GM04503 (cell line): ENCODE measurements at places on chromosomes 16 and 17.

DNA sequence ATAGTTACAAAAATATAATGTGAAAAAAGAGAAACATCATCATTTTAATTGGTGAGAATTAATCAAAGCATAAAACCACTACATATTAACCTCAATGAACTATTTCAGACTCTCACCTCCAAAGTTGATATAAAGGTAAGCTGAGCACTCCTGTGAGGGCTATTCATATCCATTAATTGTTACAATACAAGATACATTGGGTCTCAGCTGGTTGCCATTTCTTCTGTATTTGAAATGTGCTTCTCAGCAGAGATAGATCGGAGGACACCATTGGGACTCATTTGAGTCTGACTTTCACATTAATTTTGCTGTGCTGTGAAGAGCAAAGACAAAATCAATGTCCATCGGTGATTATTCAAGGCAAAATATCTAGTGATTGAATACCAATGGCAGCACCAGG, 459.5 kb upstream of the GOT2 start:
- no peak for DNase-seq

- DNase-seq = no peak
These were observed 4.9 kb downstream of the ALOX15 start for GRCh38 chr17:4636474-4637100.

DNA sequence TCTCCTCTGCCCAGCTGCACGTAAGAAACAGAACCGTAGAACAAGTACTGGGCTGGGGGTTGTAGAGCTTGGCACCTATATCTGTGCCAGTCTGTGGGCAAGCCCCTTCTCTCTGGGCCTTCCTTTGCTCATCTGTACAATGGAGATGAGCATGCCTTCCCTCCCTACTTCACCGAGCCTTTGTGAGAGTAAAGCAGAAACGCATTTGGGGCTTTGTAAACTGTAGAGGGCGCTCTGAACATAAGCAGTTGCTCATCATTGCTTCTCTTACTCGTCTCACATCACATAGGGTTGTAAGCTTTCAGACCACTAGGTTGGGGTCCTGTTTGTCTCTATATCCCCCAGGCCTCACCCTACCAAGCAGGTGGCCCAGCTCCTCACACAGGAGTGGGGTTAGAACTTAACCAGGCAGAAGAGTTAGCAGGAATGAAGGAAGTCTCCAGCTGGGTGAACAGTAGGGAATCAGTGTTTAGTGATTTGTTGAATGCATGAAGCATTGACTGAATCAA, 15.1 kb downstream of the SAMD14 start:
- DNase-seq = no peak

DNA sequence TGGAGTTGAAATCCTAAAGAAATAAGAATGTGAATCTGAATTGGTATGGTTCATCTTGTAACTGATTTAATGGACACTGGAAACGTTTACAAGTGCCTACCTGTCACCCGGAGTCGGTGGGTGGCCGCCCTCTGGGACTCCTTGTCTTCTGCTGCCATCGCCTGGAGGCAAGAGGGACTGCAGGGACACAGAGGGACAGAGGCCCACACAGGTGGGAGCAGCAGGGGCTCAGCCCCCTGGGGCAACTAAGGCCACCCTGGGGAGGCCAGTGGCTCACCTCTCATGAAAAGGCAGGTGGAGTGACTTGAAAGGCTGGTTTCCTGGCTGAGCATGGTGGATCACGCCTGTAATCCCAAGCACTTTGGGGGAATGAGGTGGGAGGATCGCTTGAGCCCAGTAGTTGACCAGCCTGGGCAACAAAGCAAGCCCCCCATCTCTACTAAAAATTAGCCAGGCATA, 23.2 kb downstream of the TMEM92 start:
- DNase-seq = no peak

DNA sequence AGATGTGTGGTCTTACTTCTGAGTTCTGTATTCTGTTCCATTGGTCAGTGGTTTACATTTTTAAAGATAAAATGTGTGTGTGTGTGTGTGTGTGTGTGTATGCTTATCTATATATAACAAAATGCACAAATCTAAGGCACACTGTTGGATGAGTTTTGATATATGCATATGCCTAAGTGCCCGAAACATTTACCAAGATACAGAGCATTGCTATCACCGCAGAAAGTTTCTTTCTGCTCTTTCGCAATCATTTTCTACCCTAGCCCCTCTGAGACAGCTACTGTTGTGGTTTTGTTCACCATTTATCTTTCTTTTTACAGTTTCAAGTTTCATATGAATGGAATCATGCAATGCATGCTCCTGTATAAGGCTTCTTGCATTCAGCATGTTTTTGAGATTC, 97.0 kb downstream of the MRTFB start:
- DNase-seq = no peak

- DNase-seq = no peak
These were observed 67.6 kb downstream of the CDH13 start for GRCh38 chr16:82694239-82694874.

GRCh38 chr17:15346066-15346595, 4.7 kb upstream of the TEKT3 start:
- no peak for DNase-seq

DNA sequence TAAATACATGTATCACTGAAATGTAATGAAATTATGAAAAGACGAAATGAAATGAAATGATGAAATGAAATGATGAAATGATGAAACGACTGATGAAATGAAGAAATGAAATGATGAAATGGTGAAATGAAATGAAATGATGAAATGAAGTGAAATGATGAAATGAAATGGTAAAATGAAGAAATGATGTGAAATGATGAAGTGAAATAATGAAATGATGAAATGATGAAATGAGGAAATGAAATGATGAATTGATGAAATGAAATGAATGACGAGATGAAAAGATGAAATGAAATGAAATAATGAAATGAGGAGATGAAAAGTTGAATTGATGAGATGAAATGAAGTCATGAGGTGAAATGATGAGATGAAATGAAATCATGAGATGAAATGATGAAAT, 594.7 kb downstream of the TP53TG3F start:
- no peak for DNase-seq

GRCh38 chr17:48997103-48997826, at the start of gene IGF2BP1:
Gene IGF2BP1 (plus strand): TSS chr17:48997385. CDS start chr17:48997746, 361 bp downstream.
- no peak for DNase-seq

GRCh38 chr16:81123092-81123852, 27.1 kb upstream of the GCSH start:
- no peak for DNase-seq

GRCh38 chr17:3512505-3513171, 36.8 kb downstream of the ASPA start:
- DNase-seq = peak; percentile 61

DNA sequence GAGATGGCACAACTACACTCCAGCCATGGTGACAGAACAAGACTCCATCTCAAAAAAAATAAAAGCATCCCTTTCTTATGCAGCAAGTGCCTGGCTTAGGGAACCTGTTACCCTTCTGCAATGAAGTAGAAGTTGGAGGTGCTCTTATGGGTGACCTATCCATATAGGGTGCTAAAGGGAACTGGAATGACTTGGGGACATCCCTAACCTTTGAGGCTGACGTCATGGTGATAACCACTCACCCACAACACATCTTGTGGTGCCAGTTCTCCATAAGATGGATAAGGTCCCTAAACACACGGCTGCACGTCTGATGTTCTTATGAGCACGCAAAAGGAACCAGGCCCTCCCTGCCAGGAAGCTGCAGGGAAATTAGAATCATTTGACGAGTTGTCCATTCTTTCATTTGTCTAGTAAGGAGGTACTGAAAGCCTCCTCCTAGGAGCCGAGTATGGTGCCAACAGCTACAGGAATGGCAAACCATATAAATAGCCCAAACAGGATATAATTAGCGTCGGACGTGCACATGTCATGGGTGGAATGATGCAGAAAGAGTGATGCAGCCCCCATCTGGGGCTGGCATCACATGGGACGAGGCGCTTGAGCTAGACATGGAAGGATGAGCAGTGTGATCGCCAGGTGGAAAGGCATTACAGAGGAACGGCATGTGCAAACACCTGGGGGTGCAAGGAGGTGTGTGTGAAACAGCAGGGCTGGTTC, 52.5 kb downstream of the ARHGAP27 start:
- no peak for DNase-seq

DNA sequence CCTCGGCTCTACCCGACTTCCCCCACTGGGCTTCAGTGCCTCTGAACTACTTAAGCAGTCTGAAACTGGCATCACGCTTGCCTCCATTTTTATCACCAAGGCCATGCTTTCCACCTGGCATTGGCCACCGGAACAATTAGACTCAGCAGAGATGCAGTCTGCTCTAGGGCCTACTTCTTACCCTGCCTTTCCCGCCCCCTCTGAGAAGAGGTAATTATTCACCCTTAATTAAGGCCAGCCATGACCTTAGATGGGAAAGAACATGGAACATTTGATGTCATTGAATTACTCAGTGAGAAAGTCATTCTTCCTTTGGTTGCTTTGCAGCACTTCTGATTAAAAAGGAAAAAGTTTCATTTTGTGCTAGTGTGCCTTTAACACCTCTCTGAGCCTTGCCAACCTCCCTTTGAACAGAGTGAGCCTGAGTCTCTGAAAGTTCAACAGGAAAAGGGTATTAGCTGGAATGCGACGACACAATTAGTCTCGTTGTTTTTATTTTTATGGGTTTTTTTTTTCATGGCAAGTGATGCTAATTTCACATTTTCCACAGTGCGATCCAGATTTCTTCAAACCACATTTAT, 60.9 kb upstream of the TNRC6A start:
- peak; percentile 65 for DNase-seq
